Natural killer cell treated with Interleukin-12 subunit alpha and Interleukin-12 subunit beta and Interleukin-15 and Interleukin-18, amount 100 ng/mL, for 72 hours (primary cell): ENCODE measurements at places on chromosomes 11 and 22. TPM values are rescaled to one million over a fixed set of nuclear protein-coding genes. Genes with fewer than 3 reads are reported as not detected.

ADAMTS8 gene
- not detected for total RNA-seq

OR5P2 gene
- not detected for total RNA-seq

HEPN1 gene
- total RNA-seq = not detected

APOA1 gene
- total RNA-seq = not detected

RIMBP3C gene
- 1.4 TPM for total RNA-seq

MRGPRX3 gene
- total RNA-seq = not detected

RAG2 gene
- not detected for total RNA-seq
